ENCODE measurements at places on chromosomes 13 and 19. TPM values are rescaled to one million over a fixed set of nuclear protein-coding genes. Genes with fewer than 3 reads are reported as not detected.

DNA sequence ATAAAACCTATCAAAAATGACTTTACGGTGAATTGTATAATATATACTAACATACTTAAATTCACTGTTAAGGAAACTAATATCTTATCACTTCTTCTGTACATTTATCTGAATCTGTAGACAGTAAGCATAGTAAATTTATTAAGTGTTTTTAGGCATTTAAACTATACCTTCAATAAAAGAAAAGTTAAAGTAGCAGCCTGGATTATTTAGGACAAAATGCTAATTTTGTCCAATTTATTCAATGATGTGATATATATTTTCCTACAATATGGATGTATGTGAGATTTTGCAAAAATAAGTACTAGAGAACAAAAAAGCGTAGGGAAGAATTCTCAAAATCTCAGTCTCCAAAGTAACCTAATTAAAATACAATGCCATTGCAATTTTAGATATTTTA is 299.9 kb downstream of the GPC5 start:
- no peak for DNase-seq

FCER2 gene
- 0.86 TPM for total RNA-seq

DNA sequence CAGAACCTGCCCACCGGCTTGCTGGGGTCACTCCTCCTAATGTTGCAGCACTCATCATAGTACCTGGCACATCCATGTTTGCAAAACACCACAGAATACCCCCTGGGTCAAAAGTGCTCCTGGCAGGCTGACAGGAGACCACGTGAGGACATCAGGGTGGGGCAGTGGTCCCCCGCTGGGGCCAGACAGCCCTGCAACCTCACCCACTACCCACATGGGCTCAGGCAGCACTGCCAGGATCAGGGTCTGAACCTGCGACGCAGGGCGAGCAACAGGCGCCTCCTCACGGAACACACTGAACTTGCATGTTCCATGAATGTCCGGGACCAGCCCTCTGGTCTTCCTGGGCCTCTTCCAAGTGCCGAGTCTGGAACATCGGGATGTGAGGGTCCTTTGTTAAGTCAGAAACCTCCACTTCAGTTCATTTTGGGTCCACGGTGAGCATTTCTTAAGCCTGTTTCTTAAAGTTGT is 1.4 kb upstream of the SLC7A9 start:
- no peak for DNase-seq

WDR88 gene
- total RNA-seq, result not detected

- no peak for DNase-seq
Observed at GRCh38 chr19:51114087-51114729, 6.0 kb upstream of the CTU1 start.

- DNase-seq, result no peak
Observed at GRCh38 chr13:40139896-40140520, 484.5 kb downstream of the COG6 start.

DNA sequence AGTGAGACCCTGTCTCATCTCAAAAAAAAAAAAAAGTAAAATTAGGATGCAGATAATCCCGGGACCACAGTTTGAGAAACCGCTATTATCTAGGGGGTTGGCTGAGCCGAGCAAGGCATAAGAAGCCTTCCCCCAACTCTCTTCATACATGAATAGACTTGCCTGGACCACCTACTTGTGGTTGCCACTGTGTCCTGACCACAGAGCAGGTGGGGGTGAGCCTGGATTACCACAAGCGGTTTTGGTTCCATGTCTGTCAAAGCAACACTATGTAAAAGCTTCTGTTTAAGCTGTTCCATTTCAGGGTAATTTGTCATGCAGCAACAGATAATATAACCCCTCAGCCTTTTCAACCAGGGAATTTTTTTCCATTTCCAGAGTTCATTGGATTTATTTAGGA is 3.3 kb upstream of the NAPA start:
- DNase-seq, result no peak

NPAS1 gene
- total RNA-seq, result 0.40 TPM

DNA sequence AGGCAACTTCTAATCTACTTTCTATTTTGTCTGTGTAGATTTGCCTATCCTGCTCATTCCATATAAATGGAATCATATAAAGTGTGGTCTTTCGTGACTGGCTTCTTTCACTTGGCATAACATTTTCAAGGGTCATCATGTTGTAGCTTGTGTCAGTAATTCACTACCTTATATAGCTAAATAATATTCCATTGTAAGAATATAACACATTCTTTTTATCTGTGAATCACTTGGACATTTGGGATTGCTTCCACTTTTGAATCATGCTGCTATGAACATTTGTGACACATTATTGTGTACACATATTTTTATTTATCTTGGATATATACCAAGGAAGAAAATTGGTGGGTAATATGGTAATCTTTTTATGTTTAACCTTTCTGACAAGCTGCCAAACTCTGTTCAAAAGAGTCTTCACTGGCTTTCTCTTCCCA is 89.0 kb upstream of the CSNK1A1L start:
- no peak for DNase-seq

DNA sequence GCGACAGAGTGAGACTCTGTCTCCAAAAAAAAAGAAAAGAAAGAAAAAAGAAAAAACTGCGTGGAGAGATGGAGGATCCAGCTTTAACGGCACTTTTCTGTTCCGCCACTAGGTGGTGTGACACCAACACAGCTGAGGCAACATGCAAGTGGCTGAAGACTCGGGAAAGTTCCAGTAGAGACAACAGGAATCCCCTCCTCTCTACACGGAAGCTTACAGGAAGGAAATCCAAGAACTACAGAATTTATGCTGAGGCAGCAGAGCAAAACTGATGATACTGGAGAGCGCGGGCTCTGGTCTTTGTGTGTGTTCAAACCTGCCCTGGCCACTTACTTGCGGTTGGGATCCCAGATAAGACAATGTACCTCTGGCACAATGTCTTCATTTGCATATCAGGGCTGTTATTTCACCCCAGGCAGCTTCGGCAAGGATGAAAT is 9.9 kb downstream of the RANBP3 start:
- peak; percentile 83 for DNase-seq

ZNF816 gene
- 26.8 TPM for total RNA-seq

DNA sequence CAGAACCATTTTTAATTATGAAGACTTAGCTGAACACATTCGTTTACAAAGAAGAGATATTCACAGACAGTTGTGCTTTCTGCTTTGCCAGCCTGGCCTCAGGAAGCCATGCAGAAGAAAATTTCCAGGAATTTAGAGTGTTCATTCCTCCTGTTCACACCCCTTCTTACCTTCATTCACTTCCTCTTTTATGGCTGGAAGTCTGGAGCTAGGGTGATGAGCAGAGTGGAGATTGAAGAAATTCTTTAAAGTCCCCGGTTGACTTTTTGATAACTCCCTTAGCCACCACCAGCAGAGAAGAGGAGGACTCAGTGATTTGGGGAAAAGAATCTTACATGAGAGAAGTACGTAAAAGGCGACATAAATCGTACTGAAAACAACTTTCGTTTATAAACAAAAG is 263.6 kb upstream of the TSHZ3 start:
- DNase-seq, result no peak

DNA sequence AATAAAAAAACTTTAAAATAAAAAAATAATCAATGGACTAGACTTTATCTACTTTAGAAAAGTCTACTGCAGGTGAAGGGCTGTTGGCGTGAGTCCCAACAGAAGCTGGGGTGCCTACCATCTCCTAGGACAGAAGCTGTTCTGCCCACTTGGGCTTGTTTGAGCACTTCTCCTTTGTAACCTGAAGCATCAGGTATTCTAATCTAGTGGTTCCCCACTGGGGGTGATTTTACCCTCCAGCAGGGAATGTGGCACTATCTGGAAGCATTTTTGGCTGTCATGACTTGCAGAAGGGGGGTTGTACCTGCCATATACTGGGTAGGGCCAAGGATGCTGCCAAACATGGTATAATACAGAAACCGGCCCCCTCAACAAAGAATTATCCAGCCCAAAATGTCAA is 16.2 kb upstream of the DOCK9 start:
- DNase-seq, result no peak

GRCh38 chr13:49976314-49977258 is 20.3 kb upstream of the TRIM13 start:
- DNase-seq, result peak; percentile 60

FBXL3 gene
- total RNA-seq, result 41.1 TPM

DNA sequence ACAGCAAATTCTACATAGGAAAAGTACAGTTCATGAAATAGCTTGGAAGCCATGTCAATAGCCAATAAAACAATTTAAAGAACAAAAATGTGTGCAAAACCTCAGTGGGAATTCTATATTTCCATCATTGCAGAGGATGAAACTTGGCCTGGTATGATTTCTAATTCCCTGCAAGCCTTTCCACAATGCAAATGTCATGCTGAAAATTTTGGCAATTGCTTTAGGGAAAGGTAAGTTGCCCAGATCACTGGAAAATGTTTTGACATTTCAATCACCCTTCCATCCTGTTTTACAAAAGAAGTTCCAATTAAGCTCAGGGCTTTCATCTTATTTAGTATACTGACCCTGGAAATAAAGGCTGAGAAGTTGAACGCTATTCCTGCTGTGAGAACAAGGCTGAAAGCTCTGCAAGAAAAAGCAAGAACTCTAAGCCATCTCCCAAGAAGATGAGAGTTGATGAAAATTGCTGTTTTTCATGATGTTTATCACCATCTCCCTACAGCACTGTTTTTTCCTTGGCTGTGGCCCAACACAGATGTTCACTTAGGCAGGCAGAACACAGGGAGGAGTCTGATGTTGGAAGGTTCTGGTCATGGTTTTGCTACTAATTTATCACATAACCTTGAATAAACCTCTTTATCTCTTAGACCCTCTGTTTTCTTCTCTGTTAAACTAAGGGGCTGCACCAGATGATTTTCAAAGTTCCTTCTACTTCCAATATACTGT is 263.7 kb downstream of the KCTD12 start:
- no peak for DNase-seq

GRCh38 chr19:28794301-28794700 is 418.6 kb downstream of the UQCRFS1 start:
- DNase-seq, result no peak

- no peak for DNase-seq
Observed at GRCh38 chr19:31100206-31100590, 249.0 kb downstream of the TSHZ3 start.

- DNase-seq, result no peak
Observed at GRCh38 chr19:39182174-39182505, 14.6 kb upstream of the NCCRP1 start.

VSTM2B gene
- total RNA-seq, result 0.17 TPM

- DNase-seq, result no peak
Observed at GRCh38 chr13:41361491-41361890, 50.4 kb downstream of the NAA16 start.

COX6B2 gene
- not detected for total RNA-seq

SPACA6 gene
- total RNA-seq, result 29.3 TPM

DNA sequence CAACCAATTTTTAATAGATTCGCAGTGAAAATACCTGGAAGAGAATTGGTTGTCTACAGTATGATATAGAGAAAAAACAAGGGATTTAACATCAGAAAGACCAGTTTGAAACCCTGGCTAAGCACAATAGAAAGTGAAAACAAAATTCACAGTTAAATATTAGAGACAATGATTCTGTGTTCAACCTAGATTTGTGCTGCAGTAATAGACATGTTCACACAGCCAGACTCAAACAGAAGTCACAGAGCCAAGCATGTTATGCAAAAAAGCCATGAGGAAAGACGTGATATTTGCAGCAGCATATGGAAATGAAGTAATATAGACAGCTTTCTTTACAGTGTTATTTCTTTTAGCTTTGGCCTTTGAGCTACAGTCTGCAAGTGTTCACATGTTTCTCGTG is 48.1 kb downstream of the SCEL start:
- no peak for DNase-seq

CACNG8 gene
- total RNA-seq, result 0.12 TPM

DNA sequence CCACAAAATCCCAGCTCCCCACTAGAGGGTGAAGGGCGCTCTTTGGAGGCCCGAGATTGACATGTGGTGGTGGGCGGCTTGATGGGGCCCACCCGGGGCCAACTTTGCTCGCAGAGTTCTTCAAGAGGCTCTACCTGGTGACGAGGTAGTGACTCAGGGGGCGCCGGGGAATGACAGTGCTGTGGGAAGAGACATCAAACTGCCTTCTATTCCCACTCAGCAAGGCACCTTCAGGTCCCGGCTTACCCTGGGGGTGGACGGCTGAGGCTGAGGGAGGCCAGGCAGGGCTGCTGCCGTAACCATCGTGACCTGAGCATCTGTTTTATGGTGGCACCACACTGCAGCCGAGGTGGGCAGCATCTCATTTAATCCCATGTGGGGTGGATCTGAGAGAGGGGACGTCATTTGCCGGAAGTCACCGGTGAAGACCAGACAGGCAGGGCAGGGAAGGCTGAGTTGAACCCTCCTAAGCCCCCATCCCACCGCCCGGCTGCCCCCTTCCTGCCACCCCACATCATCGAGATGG is 1.6 kb downstream of the LINGO3 start:
- no peak for DNase-seq

DNA sequence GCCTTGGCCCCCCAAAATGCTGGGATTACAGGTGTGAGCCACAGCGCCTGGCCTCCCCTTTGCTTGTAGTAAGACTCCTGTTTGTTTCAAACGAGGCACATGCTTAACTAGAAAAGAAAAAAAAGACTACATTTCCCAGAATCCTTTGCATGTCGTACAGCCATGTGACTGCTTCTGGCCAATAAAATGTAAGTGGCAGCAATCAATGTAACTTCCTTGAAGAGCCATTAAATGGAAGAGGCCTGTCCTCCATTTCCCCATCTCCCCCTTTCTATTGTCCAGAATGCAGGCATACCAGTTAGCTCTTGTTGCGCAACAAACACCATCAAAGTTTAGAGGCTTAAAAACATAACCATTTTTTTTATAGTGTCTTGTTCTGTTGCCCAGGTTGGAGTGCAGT is 10.4 kb upstream of the GPR32 start:
- no peak for DNase-seq

DNA sequence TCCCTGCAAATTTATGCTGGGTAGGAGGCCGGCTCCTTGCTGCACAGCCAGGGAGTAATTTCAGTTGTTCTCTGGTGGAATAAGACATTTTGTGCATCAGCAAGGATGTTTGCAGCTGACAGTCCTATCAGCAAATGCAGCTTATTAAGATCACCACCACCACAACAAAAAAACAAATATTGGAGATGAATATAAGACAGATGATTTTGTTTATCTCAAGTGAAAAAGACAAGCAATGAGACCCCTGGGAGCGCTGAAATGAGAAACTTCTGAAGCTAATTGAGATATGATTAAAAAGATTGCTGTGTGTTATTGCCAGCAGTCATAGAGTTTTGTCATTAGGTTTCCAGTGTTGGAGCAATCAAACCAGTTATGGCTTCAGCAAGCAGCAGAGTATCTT is 505.6 kb downstream of the GPC6 start:
- no peak for DNase-seq

DNA sequence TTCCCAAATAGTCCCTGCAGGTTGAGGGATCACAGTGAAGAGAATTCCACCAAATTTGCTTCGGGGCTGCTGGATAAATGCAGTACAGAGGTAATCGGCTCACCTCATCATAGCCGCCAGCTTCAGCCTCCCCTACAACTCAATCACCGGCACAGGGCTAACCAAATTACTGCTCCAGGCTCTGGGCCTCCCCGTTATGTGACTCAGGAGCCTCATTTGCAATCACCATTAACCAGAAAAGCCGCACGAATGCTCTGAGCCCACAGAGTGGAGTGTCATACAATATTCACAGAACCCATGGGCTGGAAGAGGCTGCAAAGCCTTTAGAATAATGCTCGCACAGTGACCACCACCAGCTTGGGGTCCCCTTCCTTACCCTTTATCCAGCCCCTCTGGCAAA is 4.9 kb downstream of the SIAH3 start:
- DNase-seq, result no peak

Measured in mucosa of gallbladder (tissue), 1 donor.